NCI-H1694 (cell line): ENCODE measurements at places on chromosomes 7 and 10.

GRCh38 chr10:80070057-80070456 lies 8.4 kb upstream of the TMEM254 start:
- DNase-seq, result no peak

GRCh38 chr7:24477398-24478136 lies 95.7 kb upstream of the PALS2 start:
- no peak for DNase-seq

GRCh38 chr7:138926241-138926612 lies 55.0 kb downstream of the KIAA1549 start:
- DNase-seq, result no peak

- no peak for DNase-seq
Measured at GRCh38 chr7:9958486-9958885, 1015.2 kb upstream of the PHF14 start.

- no peak for DNase-seq
Measured at GRCh38 chr7:32222251-32222900, 152.2 kb upstream of the PDE1C start.

DNA sequence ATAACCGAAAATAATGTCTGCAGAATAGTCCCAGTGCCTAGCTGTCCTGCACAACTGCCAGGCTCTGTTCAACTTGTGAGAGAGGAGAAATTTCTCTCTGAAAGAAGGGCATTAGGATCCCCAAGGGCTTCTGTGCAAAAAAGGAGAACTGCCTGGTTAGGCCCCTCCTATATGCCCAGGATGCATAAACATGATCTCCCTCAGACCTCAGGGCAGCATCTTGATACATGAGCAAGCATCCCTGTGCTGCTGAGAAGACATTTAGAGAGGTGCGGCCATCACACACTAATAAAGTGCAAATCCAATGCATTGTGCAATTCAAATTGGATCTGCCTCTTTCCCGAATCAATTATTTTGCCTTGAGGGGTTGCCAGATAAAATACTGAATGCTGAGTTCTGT lies 553.6 kb downstream of the TNS3 start:
- no peak for DNase-seq

DNA sequence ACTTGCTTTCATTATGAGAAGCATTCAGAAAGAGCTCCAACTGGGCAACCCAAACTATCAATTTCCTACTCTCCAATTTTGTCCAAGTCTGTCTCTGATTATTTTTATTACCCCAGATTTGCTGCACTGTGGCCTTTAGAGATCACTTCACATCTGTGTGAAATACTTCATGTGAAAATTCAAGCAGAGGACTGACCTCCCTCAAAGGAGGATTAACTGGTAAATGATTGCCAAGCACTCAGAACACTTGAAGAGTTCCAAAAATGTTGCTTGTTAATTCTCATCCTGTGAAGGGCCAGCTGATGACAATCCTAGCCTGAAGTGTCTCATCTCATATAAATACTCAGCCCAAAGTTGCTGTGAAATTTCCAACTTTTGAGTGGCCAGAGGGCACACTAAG lies 182.8 kb upstream of the DGKB start:
- no peak for DNase-seq

- no peak for DNase-seq
Measured at GRCh38 chr7:80288175-80289122, 153.8 kb downstream of the GNAI1 start.

DNA sequence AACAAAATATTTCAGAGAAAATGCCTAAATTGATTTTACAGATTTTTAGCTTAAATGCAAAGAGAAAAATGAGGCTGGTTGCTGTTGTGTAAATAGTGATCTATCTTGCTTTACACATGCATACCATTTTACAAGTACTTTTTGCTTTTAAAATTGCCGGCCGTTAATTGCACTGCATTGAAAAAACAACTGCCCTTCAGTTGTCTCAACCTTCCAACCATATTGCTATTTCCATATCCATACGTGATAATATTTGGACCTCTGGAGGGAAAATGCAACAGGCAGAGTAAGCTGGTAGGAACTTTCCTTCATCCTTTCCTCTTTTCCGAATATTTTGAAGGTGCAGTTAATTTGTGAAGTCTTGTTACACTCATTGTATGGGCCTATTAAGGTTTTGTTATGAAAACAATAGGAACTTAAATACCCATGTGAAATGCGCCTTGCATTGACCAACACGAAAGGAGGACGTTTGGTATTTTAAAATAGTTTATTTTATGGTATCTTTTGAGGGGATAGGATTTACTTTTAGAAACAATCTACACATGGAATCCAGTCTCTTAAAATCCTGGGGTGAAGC lies 11.3 kb downstream of the BMI1 start:
- DNase-seq, result no peak

- DNase-seq, result no peak
Measured at GRCh38 chr10:46233181-46233580, 53.6 kb upstream of the ANTXRL start.

DNA sequence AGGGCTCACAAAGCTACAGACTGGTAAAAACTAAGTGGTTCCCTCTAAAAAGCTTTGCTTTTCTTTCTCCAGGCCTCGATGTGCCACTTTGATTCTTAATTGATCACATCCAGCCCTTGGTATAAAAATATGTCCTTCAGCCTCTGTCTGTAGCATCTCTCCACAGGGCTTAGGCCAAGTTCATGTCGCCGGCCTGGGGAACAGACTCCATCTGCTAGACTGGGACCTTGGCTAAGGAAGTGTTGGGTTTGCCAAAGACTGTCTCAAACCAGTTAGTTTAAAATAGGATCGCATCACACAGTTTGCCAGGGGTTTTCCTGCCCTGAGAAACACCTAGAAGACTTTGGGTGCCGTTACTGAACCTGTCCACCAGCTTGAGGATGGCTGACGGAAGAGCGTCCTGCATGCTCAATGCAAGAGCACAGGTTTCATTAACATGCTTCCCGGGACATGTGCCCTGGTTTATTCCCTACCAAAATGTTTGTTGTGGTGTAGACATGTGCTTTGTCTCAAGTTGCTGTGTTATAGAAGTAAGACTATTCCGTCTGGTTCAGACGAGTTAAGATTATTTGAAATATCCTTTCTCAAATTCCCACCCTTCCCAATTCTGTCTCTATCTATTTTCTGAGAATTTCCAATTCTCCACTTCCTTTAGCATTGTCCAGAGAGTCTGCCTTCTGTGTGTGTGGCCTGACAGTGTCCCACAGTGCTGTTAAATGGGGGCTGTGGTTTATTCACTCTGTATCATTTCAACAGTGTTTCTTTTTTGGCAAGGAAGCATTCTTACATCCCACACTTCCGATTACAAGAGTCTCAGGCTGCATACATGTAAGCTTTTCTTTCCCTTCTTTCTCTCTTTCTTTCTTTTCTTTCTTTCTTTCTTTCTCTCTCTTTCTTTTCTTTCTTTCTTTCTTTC lies 334.7 kb downstream of the INHBA start:
- DNase-seq, result no peak

DNA sequence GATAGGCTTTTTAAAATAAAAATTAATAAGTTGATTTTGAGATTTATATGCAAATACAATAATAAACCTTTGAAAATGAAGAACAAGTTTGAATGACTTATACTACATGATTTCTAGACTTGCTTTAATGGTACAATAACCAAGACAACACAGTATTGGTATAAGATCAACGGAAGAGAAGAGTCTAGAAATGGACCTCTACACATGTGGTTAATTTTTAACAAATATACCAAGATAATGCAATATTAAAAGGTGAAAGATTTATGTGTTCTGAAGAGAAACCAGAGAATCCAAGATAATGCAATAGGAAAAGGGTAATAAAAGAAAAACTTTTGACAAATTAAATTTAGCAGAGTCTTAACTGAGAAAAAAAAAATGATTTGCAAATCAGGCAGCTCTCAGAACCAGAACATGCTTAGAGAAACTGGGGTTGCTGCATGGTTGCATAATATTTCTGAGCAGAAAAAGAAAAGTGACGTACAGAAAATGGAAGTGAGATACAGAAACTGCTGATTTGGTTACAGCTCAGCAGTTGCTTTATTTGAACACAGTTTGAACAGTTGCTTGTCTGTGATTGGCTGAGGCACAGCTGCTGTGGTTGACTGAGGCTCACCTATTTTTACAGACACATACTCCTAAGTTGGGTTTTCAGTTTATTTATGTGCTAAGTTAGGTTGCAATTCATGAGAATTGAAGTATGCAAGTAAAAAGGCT lies 365.9 kb downstream of the CRPPA start:
- no peak for DNase-seq

DNA sequence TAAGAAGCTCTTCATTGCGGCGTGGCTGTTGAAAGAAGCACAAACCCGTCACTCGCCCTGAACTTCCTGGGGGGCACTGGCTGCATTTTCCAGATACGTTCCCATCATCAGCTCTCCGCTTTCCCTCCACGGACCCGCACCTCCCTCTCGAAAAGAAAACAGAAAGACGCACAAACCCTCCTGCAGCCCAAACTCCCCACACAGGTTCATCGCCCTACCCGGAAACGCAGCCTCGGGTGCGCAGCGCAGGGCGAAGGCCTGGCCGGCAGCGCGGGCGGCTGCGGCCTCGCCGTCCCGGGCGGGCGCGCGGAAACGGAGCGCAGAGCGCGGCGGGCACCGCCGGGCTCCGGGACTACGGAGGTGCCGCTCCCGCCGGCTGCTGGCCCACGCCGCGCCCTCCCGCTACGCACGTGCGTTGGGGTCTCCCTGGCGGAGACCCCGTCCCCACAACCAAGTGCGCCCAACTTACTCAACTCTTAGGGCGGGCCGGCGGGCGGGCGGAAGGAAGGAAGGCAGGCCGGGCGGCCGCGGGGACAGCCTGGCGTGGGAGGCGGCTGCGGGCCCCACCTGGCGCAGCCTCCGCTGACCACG lies 822 bp downstream of the ZNF800 start:
- no peak for DNase-seq
